ENCODE measurements at places on chromosomes 3 and 15. TPM values are rescaled to one million over a fixed set of nuclear protein-coding genes. Genes with fewer than 3 reads are reported as not detected.

C15orf62 gene
- 0.03 TPM for total RNA-seq

ZNF148 gene
- total RNA-seq = 9.4 TPM

GHSR gene
- total RNA-seq = not detected

DISP2 gene
- total RNA-seq = 1.1 TPM

C3orf49 gene
- not detected for total RNA-seq

PATL2 gene
- 0.14 TPM for total RNA-seq

SLC51B gene
- 13.6 TPM for total RNA-seq

CPA3 gene
- not detected for total RNA-seq

RAB6B gene
- 2.6 TPM for total RNA-seq

DCBLD2 gene
- 259 TPM for total RNA-seq

ADGRG7 gene
- total RNA-seq = not detected

ACAP2 gene
- total RNA-seq = 7.4 TPM

BSN gene
- total RNA-seq = 0.16 TPM

KLHL40 gene
- not detected for total RNA-seq

ANKRD34C gene
- not detected for total RNA-seq

RARB gene
- 6.7 TPM for total RNA-seq

GALNT15 gene
- total RNA-seq = 0.06 TPM

SCG3 gene
- not detected for total RNA-seq

AGTR1 gene
- total RNA-seq = 0.70 TPM

FGD5 gene
- 0.03 TPM for total RNA-seq

UROC1 gene
- total RNA-seq = not detected

TUSC7 gene
- total RNA-seq = not detected

FILIP1L gene
- total RNA-seq = 0.22 TPM

HES1 gene
- total RNA-seq = 11.3 TPM

TIMP4 gene
- total RNA-seq = 13.6 TPM

ALS2CL gene
- 7.0 TPM for total RNA-seq

CEP63 gene
- 12.9 TPM for total RNA-seq

ZNF280D gene
- total RNA-seq = 14.3 TPM
